ENCODE measurements at places on chromosomes 7 and 10.

GRCh38 chr7:48011951-48012350, 17.0 kb downstream of the SUN3 start:
- DNase-seq: no peak

- no peak for DNase-seq
These were observed 13.5 kb upstream of the TBX20 start for GRCh38 chr7:35267411-35267810.

- DNase-seq: no peak
These were observed 305.1 kb downstream of the RPS24 start for GRCh38 chr10:78338717-78339116.

GRCh38 chr10:77591238-77591880, 46.2 kb downstream of the KCNMA1 start:
- DNase-seq: no peak

- DNase-seq: no peak
These were observed 123.7 kb downstream of the CNOT4 start for GRCh38 chr7:135386181-135386580.

DNA sequence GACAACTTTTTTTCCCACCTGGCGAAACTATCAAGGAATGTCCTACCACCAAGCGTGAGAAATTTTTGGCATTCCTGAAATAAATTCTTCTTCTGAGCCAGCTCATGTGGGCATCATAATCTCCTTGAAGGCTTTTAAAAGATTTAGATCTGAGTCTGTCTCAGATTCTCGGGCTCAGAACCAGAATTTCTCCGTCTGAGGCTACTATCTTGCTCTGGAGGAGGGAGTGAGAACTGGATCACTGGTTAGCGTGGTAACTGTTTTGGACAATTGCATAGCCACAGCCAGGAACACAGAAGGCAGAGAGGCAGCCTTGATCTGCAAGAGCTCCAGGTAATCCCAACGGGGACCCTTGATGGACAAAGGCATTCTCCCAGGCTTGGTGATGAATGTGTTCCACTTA, 1.0 kb upstream of the PLAC9 start:
- no peak for DNase-seq

DNA sequence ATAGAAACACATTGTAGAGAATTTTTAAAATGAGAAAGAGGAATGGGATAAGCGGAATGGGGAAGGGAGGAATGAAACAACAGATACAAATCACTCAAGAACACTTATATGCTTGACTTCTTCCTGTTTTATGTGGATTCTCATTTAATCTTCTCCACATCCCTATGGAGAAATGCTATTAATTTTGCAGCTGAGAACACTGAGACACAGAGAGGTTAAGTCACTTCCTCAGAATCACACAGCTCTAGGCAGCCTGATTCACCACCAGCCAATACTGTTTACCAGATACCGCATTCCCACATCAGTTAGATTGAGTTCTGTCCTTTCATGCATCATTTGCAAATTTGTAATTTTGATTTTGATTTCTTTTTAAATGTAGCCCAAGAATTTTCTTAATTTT, 170.5 kb downstream of the SH2D4B start:
- no peak for DNase-seq

GRCh38 chr7:55129541-55130394, 111.0 kb downstream of the EGFR start:
- DNase-seq: peak; percentile 45

- DNase-seq: no peak
These were observed 164.0 kb downstream of the NPSR1 start for GRCh38 chr7:34821932-34822558.

GRCh38 chr7:123352973-123353372, 153.2 kb upstream of the SLC13A1 start:
- no peak for DNase-seq

DNA sequence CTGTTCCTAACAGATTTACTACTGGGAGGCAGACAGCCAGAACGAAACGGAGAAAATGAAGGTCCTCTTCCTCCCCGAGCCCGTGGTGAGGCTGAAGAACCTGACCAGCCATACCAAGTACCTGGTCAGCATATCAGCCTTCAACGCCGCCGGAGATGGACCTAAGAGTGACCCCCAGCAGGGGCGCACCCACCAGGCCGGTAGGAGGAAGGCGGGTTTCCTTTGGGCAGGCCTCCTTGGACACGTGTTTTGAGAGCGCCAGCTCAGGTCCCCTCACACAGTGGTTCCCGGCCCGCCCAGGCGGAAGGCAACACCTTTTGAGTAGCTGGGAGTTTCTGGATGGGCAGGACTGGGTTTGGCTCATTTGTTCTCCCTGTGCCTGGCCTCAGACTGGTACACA, 474.0 kb upstream of the FOXK1 start:
- no peak for DNase-seq

DNA sequence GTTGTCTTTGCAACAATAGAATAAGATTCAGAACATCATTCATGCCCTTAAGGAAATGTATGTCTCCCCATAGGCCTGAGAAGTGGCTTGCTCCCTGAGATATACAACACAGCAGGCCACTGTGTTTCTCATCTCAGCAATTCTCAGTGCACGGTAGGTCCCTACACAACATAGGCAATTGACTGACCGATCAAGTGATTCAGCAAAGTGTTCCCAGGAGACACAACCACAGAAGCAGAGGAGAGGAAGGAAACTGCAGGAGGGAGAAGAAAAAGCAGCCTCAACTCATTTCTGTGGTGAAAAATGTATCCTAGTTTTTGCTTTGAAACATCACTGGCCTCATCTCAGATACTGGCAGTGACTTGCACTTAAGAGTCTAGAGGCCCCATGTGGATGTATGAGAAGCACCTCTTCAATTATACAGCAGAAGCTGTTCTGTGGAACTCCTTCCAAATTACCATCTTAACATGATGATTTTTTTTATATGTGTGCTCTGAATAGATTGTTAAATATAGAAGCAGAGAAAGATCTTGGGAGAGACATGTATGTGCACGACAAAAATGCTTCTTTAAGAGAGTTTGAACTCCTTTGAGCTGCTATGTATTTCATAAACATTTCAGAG, 306.8 kb downstream of the XPNPEP1 start:
- DNase-seq: no peak

DNA sequence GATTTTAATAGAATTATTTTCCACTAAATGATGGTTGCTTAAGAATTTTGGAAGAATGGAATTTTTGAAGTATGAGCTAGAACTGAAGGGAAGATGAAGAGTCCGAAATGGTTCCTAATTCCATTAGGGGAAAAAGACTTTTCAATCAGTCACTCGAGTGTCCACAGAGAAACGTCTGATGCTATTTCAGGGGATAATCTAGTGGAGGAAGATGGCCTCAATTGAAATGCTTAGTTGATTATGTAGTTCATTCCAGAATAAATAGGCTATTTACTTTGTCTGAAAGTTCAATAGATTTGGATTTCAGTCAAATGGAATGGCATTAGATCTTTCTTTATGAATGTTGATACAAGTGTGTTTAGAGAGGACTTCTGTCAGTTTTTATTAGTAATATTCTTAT, 365.4 kb downstream of the NRG3 start:
- DNase-seq: no peak

GRCh38 chr7:20284771-20285143, 45.9 kb upstream of the ITGB8 start:
- DNase-seq: no peak

GRCh38 chr10:110118891-110119621, 88.3 kb upstream of the MXI1 start:
- no peak for DNase-seq

GRCh38 chr10:26367771-26368170, 70.4 kb upstream of the APBB1IP start:
- DNase-seq: no peak

- DNase-seq: no peak
These were observed 12.1 kb upstream of the PDGFA start for GRCh38 chr7:531777-532176.

DNA sequence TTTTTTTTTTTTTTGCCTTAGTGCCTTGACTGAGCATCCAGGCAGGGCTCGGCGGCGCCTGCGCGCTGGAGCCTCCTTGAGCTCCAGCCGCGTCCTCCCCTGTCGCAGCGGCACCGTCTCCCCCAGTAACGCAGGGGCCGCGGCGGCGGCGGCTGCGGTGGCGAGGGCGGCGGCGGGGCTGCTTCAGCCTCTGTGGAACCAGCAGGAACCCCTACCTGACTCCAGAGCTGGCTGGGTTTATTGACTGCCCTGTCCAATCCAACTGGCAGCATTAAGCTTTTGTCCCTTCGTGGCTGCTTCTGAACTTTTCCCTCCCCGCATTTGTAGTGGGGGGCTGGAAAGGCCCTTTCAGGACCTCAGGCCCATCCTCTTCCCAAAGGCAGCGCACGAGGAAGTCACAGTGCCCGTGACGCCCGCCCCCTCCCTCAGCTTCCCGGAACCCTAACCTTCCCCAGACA, at the start of gene GPR85:
GPR85 (minus strand) TSS at position 397 of the 458 bp plus-strand sequence. CDS start 2,106 bp downstream, outside the sequence.
- DNase-seq: peak; percentile 44

- no peak for DNase-seq
These were observed 88.1 kb downstream of the COBL start for GRCh38 chr7:51228386-51228958.

All from amniotic stem cell (primary cell).